Upper lobe of right lung (tissue), 1 donor: ENCODE measurements at places on chromosomes 2 and 18.
A peak's percentile ranks its signal among the peaks of the same experiment; 100 is the strongest.

DNA sequence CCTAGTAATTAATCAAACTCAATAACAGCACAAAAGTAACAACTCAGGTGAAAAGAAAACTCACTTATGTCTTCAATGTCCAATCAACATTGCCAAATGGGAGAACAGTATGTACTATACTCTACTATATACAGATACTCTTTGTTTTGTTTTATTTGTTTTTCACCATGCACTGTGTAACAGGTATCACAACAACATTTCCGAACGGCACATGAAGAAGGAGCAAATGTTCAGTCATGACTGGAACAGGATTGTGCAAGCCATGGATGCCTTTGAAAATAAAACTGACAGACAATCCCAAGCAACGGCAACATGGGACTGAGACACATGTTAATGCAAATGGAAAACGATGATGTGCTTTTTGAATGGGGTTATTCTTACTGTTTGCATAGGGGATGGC is 334.9 kb upstream of the THUMPD2 start:
- no peak overlapping the region for H3K27ac ChIP-seq
- H3K36me3 ChIP-seq: no peaks in the 10 kb centered on the region
- no peak for DNase-seq
- no peaks in the 10 kb centered on the region for H3K27me3 ChIP-seq

- peak; percentile 60 for DNase-seq
- no peak overlapping the region for H3K27ac ChIP-seq
- no peaks in the 10 kb centered on the region for H3K36me3 ChIP-seq
- peaks cover 6% of the 10 kb centered on the region for H3K27me3 ChIP-seq
- H3K4me3 ChIP-seq: no peak overlapping the region
- peaks cover 7% of the 10 kb centered on the region for H3K4me1 ChIP-seq
These were observed 10.0 kb downstream of the PROC start for GRCh38 chr2:127428057-127428814.

DNA sequence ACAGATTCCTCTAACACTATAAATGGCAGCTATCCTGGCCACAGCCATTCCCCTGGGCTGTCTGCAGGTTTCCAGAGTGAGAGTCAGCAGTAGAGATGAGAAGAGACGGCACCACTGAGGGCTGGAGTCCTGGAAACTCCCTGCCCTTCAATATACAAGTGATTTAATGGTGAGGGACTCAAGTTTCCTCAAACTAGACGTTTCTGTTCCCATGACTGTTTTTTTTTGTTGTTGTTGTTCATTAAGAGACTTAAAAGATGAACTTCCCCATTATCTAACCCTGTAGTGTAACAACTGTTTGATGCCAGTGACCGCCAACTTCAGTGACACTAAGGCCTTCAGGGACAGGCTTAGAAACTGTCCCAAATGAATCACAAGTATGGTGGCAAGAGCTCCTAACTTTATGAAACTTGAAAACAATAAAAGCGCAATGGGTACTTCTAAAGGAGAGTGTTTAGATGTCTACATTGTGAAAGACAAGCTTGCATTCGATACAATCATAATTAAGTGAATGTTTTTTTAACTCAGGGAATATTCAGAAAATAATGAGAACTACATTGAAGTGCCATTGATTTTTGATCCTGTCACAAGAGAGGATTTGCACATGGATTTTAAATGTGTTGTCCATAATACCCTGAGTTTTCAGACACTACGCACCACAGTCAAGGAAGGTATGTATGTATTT is 34.0 kb downstream of the IL1R2 start:
- no peak overlapping the region for H3K4me3 ChIP-seq
- no peaks in the 10 kb centered on the region for H3K36me3 ChIP-seq
- no peak for DNase-seq
- H3K27ac ChIP-seq: no peak overlapping the region
- peaks cover 43% of the 10 kb centered on the region for H3K4me1 ChIP-seq
- no peaks in the 10 kb centered on the region for H3K27me3 ChIP-seq

GRCh38 chr2:199092419-199092818 is 365.3 kb downstream of the SATB2 start:
- H3K27me3 ChIP-seq: no peaks in the 10 kb centered on the region
- no peaks in the 10 kb centered on the region for H3K36me3 ChIP-seq
- no peaks in the 10 kb centered on the region for H3K4me1 ChIP-seq
- H3K4me3 ChIP-seq: no peak overlapping the region

- no peaks in the 10 kb centered on the region for H3K36me3 ChIP-seq
- no peaks in the 10 kb centered on the region for H3K27me3 ChIP-seq
- no peak for DNase-seq
These were observed 156.5 kb downstream of the COL6A3 start for GRCh38 chr2:237257471-237257951.

DNA sequence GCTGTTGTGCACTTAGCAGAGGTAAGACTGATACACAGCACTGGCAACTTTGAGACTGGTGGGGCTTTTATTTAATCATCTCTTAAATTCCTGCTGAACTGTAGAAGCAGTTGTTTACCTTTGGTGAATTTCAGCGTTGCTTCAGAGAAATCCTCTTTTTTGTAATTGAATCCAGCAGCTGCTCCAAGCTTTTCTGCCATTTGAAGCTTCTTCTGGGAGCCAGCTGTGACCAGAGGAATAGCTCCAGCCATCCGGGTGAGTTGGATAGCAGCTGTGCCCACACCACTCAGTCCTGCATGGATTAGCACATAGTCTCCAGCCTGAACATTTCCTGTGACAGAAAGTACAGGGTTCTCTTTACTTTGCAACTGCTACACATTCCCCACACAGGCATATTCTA is 3.9 kb downstream of the TP53I3 start:
- peaks cover 30% of the 10 kb centered on the region for H3K4me1 ChIP-seq
- DNase-seq: no peak
- H3K36me3 ChIP-seq: peaks cover 28% of the 10 kb centered on the region
- no peak overlapping the region for H3K4me3 ChIP-seq
- no peak overlapping the region for H3K27ac ChIP-seq

DNA sequence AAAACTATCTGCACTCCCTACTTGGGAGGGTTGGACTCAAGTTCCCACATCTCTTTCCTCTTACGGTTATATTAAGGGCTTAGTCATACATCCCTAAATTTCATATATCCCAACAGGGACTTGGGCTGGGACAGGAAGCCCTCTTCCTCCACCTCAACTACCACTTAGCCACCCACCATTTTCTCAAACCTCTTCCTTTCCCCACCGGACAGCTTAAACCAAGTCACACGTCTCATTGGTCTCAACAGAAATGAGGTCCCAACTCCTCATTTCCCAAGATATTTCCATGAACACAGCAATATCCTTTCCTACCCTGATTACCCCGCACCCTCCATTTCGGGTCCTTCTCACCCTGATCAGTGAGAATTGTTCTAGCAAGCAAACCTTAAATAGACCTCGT is 736 bp downstream of the ZSCAN30 start:
- H3K27me3 ChIP-seq: no peaks in the 10 kb centered on the region
- peaks cover 7% of the 10 kb centered on the region for H3K36me3 ChIP-seq
- peaks cover 11% of the 10 kb centered on the region for H3K4me1 ChIP-seq
- peak overlapping the region; percentile 85 for H3K4me3 ChIP-seq

DNA sequence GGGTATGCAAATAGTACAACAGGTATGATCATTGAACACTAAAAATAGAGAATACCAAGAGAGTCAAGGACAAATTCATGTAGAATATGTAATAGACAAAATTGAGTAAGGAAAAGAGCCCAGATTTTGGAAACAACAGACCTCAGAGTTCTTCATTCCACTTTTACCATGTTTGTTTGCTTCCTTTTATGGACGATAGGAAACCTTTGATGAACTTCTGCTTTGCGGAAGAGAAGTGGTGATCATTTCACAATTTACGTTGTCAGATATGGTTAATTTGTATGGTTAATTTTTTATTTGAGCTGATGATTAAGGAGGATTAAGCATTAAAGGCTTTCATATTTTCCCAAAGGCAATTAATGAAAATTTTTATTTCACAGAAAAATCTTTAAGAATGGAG is 16.3 kb downstream of the MARCHF7 start:
- H3K36me3 ChIP-seq: peaks cover 51% of the 10 kb centered on the region
- no peak overlapping the region for H3K27ac ChIP-seq
- no peaks in the 10 kb centered on the region for H3K4me1 ChIP-seq

- H3K27me3 ChIP-seq: no peaks in the 10 kb centered on the region
- peak; percentile 50 for DNase-seq
- no peak overlapping the region for H3K27ac ChIP-seq
- H3K4me3 ChIP-seq: no peak overlapping the region
- peaks cover 52% of the 10 kb centered on the region for H3K4me1 ChIP-seq
- no peaks in the 10 kb centered on the region for H3K36me3 ChIP-seq
These were observed 133.1 kb downstream of the SH3RF3 start for GRCh38 chr2:109261906-109262631.

DNA sequence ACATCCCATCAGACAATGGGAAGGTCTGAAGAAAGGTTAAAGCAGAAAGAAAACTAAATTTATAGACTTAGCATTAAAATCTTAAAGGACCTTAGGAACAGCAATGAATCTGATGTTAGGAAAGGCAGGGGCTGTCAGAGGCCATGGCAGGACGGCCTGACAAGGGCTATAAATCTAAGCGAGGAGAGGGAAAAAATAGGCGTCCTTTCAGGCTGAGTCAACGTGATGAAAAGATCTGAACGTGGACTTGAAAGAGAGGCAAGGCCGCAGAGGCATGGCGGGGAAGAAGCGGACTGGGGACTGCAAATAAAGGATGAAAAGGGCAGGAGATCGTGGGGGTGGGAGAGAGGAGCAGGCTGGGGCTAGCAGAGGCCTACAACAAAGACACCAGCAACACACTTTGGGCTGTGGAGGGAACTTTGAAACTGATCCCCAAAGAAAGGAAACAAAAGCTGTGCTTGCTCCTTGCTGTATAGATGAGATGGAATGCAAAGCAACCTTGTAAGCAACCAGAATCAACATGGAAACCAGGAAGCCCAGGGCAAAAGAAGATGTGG is 145.6 kb downstream of the NRP2 start:
- H3K4me1 ChIP-seq: no peaks in the 10 kb centered on the region
- H3K4me3 ChIP-seq: no peak overlapping the region
- no peaks in the 10 kb centered on the region for H3K27me3 ChIP-seq
- DNase-seq: no peak
- H3K27ac ChIP-seq: no peak overlapping the region

DNA sequence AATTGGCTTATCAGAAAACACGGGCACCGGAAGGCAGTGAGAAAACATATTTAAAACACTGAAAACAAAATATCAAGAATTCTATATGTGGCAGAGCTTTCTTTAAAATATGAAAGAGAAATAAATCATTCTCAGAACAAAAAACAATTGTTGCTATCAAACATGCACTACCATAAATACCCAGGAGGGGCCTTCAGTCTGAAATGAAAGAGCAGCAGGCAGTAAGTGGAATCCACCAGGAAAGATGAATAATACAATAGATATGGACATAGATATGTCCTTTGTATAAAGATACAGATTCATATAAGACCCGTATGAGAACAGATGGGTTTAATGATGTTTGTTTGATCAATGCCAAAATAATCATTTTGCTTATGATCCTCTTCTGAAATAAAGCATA is 142.0 kb downstream of the TMEM18 start:
- H3K4me3 ChIP-seq: no peak overlapping the region
- no peaks in the 10 kb centered on the region for H3K36me3 ChIP-seq
- no peak for DNase-seq

DNA sequence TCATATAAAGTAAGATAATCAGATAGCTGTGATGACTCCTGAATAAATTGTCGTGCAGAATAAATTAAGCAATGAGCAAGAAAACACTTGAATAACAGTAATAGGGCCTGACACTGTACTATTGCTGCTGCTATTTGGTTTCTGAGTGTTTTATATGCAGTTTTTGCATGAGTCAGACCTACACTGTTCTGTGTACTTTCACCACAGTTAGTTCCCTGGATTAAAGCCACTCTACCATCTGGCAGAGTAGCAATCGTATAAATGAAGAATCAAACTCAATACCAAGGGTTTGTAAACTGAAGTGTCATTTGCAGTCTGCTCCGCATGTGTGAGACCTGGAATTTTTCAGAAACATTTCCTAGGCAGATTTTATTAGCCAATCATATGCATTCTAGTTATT is 398.6 kb upstream of the CDH7 start:
- H3K27ac ChIP-seq: no peak overlapping the region
- DNase-seq: no peak
- H3K4me1 ChIP-seq: no peaks in the 10 kb centered on the region
- H3K36me3 ChIP-seq: no peaks in the 10 kb centered on the region

GRCh38 chr2:239249776-239250175 is 151.0 kb downstream of the HDAC4 start:
- no peaks in the 10 kb centered on the region for H3K27me3 ChIP-seq
- H3K4me3 ChIP-seq: no peak overlapping the region
- H3K4me1 ChIP-seq: peaks cover 41% of the 10 kb centered on the region
- no peak overlapping the region for H3K27ac ChIP-seq
- no peaks in the 10 kb centered on the region for H3K36me3 ChIP-seq

DNA sequence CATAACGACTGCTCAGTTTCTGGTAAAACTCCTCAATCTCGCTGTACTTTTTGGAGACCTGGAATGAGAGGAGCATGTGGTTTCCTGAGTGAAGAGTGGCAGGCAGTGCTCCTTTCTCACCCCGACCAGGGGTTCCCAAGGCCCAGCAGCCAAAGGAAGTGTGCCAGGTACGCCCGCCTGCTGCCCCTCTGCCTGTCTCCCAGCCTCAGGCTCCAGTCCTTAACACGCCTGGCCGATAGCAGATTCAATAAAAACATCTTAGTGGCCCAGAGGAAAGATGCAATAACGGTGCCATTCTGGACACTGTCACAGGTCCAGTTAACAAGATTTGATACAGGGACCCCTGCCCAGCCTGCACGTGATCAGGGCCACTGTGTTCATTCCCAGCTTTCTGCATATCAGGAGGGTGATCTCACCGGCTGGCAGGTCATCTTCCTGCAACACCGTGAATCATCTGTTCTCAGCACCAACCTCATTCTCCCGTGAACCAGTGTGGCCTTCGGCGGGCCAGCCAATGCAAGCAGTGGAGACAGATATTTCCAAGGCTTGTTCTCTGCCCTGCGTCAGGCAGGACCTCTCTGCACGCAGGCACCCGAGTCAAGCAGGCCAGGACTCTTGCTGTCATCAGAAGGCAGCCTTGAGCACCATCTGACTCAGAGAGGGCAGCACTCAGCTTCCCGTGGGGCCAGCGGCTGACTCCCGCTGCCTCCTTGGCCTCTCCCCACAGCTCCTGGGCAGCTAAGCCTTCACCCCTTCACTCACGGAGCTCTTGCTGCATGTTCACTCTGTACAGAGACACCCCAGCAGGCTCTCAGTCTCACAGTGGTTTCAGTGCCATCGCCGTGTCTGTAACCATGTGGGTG is 9.5 kb downstream of the HS1BP3 start:
- H3K36me3 ChIP-seq: peaks cover 72% of the 10 kb centered on the region
- no peak overlapping the region for H3K27ac ChIP-seq
- H3K27me3 ChIP-seq: no peaks in the 10 kb centered on the region
- no peak overlapping the region for H3K4me3 ChIP-seq

- DNase-seq: no peak
- no peak overlapping the region for H3K4me3 ChIP-seq
- H3K27ac ChIP-seq: no peak overlapping the region
- no peaks in the 10 kb centered on the region for H3K27me3 ChIP-seq
These were observed 7.5 kb downstream of the MAL start for GRCh38 chr2:95032868-95033603.

GRCh38 chr18:36758623-36759022 is 70.2 kb downstream of the TPGS2 start:
- no peaks in the 10 kb centered on the region for H3K27me3 ChIP-seq
- no peak overlapping the region for H3K27ac ChIP-seq
- DNase-seq: peak; percentile 51
- peaks cover 7% of the 10 kb centered on the region for H3K4me1 ChIP-seq
- H3K4me3 ChIP-seq: no peak overlapping the region
- no peaks in the 10 kb centered on the region for H3K36me3 ChIP-seq

GRCh38 chr2:191032588-191033429 is 18.8 kb upstream of the STAT1 start:
- no peaks in the 10 kb centered on the region for H3K36me3 ChIP-seq
- peaks cover 19% of the 10 kb centered on the region for H3K4me1 ChIP-seq
- no peak overlapping the region for H3K27ac ChIP-seq
- H3K4me3 ChIP-seq: no peak overlapping the region
- H3K27me3 ChIP-seq: no peaks in the 10 kb centered on the region

- no peaks in the 10 kb centered on the region for H3K4me1 ChIP-seq
- H3K4me3 ChIP-seq: no peak overlapping the region
- H3K27ac ChIP-seq: no peak overlapping the region
- H3K27me3 ChIP-seq: no peaks in the 10 kb centered on the region
These were observed 41.8 kb upstream of the PDK1 start for GRCh38 chr2:172513935-172514586.
